Body of pancreas (tissue), 4 donors: ENCODE measurements at places on chromosomes 3 and 15. TPM values are rescaled to one million over a fixed set of nuclear protein-coding genes. Genes with fewer than 3 reads are reported as not detected.

- DNase-seq, result no peak
These were observed 16.9 kb upstream of the CSPG4 start for GRCh38 chr15:75729326-75730069.

Gene TMEM212
- not detected for total RNA-seq

DNA sequence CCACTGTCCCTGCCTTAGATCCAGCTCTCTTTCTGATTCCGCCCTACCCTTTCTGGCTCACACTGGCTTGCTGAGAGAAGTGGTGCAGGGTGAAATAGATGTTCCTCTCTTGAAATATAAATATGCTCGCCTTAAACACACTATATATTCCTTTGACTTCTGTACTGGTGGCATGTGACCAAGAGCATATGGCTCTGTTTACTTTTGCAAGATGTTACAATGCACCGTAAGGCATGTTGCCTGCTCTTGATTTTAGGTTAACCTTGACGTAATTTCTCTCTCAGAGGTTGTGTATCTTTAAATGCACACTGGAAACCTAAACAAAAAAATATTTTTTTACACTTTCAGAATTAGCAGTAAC is 749 bp downstream of the RSRC1 start:
- DNase-seq, result no peak

GRCh38 chr3:105473521-105474223 is 107.0 kb downstream of the ALCAM start:
- DNase-seq, result no peak

Gene LAMB2
- total RNA-seq, result 337 TPM

GRCh38 chr3:171654809-171655208 is 155.5 kb downstream of the PLD1 start:
- peak; percentile 26 for DNase-seq

GRCh38 chr3:133831966-133832801 is 26.6 kb downstream of the SRPRB start:
- no peak for DNase-seq

Gene RTP3
- not detected for total RNA-seq

DNA sequence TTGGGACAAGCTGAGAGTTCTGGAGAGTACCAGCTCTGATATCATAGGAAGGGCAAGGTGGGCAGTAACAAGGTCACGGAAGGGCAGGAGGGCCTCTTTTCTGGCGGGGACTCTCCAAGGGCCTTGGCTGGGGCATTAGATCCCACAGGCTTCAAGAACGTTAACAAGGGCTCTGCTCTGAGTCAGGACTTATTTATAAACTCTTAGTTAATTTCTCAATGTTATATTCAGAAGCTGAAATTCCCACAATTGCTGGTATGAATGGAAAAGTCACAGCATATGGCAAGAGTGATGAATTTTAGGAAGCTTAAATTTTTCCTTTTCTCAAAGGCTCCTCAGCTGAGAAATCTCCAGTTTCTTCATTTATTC is 320.2 kb upstream of the TBC1D5 start:
- no peak for DNase-seq

DNA sequence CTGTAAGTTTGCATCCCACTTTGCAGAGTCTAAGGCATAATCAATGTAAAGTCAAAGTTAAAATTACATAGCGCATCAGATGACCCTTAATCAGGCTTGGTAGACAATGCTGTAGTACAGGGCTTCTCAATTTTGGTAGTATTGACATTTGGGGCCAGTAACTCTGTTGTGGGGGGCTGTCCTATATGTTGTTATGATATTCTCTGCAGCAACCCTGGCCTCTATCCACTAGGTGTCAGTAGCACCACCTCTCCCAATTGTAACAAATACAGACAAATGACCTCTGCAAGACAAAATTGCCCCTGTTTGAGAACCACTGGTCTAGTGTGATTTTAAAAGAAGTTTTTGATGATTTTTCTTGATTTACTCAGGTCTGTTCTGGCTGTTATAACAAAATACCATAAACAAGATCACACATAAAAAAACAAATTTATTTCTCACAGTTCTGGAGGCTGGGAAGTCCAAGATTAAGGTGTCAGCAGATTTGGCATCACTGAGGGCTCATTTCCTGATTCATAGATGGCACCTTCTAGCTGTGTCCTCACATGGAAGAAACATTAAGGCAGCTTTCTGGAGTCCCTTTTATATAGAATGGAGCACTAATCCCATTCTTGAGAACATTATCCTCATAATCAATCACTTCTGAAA is 37.6 kb upstream of the SLC9A9 start:
- DNase-seq, result peak; percentile 15

Gene KCNH8
- total RNA-seq, result 2.3 TPM

DNA sequence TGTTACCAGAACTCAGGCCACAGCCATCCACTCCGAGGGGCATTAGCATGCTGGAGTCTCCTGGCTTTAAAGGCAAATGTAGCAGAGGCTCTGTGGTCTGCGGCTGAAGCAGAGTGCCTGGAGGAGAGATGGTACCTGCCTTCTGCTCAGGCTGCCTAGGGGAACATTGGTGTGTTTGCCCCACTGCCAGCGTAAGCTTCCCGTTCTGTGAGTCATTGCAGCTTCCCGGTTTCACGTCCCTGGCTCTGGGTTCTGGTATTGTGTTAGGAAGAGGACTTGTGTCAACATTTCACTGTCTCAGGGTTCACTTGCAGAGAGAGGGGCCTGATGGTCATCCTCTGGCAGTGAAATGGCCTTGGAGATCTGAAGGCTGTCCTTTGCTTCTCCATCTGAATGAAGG is 1.8 kb downstream of the GASK1A start:
- DNase-seq, result no peak

- DNase-seq, result no peak
These were observed 289.6 kb upstream of the C2CD4B start for GRCh38 chr15:62454567-62455172.

GRCh38 chr15:67109141-67110034 is 44.0 kb downstream of the SMAD3 start:
- DNase-seq, result peak; percentile 45

- no peak for DNase-seq
These were observed 25.7 kb downstream of the IQSEC1 start for GRCh38 chr3:13047296-13048165.

DNA sequence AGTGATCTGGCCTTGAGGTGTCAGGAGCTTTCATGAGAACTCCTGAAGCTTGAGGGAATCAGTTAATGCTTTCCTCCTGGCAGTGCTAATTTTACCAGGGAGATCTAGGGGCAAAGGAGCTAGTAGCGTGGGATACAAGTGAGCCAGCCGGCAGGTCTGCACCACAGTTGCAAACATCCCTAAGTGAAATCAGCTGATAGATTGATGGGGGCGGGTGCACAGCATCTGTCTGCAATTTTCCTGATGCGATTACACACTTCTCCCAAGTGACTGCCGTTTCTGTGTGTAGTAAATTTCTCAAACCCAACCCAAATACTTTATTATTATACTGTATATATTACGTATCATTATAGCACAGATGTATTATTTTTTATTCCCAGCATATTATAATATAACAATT is 304.5 kb downstream of the AGBL1 start:
- DNase-seq, result no peak

Gene GP9
- total RNA-seq, result not detected

DNA sequence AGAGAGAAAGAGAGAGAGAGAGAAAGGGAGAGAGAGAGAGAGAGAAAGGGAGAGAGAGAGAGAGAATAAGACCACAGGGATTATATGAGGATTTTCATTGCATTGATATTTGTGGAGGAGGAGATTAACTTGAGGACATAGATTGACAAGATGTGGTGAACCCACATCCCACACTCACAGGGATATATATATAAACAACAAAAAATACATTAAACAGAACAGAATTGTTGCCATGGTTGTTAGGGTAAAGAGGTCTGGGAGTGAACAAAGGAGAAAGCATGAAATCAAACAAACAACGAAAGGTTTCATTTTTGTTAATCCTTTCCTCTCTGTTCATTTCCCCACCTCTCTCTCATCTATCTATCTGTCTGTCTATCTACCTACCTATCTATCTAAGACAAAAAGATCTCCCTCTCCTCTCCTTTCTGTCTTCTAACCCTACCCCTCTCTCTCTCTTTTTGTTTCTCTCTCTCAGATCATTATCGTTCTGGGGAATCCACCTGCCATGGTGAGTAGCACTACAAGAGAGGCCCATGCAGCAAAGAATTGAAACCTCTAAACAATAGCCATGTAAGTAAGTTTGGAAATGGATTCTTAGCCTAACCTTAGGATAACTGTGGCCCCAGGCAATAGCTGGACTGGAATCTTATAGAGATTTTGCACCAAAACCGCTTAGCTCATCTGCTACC is 280.9 kb downstream of the RAP2B start:
- DNase-seq, result no peak

GRCh38 chr3:185070491-185071286 is 82.2 kb downstream of the C3orf70 start:
- peak; percentile 3 for DNase-seq

- no peak for DNase-seq
These were observed 251.0 kb upstream of the P2RY1 start for GRCh38 chr3:152583963-152584362.

DNA sequence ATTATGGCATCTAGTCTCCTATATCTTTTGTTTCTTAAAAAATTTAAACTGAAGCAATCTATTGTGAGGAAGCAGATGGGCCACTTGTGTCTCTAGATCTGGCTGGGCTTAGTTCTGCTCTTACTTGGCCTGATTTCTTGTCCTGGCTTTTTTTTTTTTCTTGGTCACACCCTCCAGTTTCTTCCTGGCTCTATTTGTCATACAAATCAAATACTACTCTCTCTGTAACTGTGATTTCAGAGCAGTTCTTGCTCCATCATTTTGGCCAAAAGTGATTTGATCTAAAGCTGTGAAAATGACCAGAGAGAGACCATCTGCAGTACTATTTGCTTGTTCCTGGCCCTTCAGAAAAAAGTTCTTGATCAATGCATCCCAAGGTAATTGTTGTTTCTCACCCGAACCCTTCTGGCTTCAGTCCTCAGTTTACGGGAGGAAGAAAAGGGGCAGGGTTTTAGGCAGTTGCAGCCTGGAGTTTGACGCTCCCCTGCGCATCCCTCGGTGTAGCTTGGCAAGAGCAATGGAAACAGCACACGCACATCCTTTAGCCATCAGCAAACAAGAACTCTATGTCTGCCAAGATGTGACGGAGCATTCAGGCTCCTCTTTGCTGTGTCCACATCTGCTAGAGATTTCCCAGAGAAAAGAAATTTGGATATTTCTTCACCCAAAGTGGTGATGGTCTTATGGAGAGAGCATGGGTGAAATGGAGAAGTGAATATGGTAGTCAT is 31.6 kb downstream of the CHST2 start:
- peak; percentile 17 for DNase-seq

Gene MST1R
- total RNA-seq, result 10.4 TPM

GRCh38 chr3:3110749-3111361 is 681 bp upstream of the IL5RA start:
- DNase-seq, result no peak

GRCh38 chr15:75307778-75308390 is 25.2 kb downstream of the GOLGA6D start:
- DNase-seq, result peak; percentile 68

DNA sequence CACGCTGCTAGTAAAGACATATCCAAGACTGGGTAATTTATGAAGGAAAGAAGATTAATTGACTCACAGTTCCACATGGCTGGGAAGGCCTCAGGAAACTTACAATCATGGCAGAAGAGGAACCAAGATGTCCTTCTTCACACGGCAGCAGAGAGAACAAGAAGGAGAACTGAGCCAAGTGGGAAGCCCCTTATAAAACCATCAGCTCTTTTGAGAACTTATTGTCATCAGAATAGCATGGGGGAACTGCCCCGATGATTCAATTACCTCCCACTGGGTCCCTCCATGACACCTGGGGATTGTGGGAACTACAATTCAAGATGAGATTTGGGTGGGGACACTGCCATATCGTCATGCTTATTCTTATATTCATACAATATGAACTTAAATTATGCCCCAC is 49.0 kb downstream of the DUT start:
- DNase-seq, result no peak

- DNase-seq, result no peak
These were observed 957.2 kb downstream of the TUSC7 start for GRCh38 chr3:117666812-117667211.

Gene RARRES1
- total RNA-seq, result 18.4 TPM

DNA sequence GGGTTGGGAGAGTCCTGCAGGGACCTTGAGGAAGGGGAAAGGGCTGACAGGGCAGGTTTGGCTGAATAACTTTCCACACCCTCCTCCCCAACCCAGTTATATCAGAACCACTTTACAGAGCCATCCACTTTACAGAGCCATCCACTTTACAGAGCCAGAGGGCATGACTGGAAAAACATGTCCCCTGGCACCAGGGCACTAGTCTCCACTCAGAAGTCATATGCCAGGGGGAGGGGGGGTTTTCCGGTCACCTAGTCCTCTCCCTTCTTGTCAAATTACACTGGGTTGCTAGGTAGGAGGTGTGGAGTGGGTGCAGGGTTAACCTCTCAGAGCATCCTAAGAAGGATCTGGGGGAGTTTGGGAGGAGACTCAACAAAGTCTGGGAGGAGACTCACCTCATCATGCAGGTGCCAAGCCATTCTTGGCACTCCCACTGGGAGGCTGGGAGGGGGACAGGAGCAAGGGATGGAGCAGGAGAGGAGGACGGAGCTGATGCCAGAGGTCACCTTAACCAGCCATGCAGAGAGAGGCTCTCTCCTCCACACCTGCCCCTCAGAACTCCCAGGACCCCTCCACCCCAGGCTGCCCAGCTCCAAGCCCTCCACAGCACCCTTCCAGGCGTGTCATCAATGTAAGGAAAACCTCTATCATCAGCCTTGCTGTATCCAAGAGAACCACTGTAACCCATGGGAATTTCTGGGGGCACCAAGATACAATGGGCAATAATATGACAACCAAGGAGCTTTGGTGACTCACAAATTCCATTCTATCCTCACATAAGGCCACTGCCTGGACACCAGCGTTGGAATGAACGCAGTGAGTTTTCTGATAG is 1.7 kb downstream of the LRRC2 start:
- DNase-seq, result no peak

Gene TGM5
- total RNA-seq, result not detected

Gene GRAMD2A
- not detected for total RNA-seq
